ENCODE measurements at places on chromosomes 11 and 22. TPM values are rescaled to one million over a fixed set of nuclear protein-coding genes. Genes with fewer than 3 reads are reported as not detected.
A peak's percentile ranks its signal among the peaks of the same experiment; 100 is the strongest.

SAMM50 gene
- 67.9 TPM for total RNA-seq

OVCH2 gene
- total RNA-seq, result not detected

UBE2L3 gene
- total RNA-seq, result 52.2 TPM

NLRP10 gene
- not detected for total RNA-seq

PTGDR2 gene
- total RNA-seq, result 0.13 TPM

ANGPTL5 gene
- not detected for total RNA-seq

PDGFD gene
- total RNA-seq, result 0.08 TPM

DNA sequence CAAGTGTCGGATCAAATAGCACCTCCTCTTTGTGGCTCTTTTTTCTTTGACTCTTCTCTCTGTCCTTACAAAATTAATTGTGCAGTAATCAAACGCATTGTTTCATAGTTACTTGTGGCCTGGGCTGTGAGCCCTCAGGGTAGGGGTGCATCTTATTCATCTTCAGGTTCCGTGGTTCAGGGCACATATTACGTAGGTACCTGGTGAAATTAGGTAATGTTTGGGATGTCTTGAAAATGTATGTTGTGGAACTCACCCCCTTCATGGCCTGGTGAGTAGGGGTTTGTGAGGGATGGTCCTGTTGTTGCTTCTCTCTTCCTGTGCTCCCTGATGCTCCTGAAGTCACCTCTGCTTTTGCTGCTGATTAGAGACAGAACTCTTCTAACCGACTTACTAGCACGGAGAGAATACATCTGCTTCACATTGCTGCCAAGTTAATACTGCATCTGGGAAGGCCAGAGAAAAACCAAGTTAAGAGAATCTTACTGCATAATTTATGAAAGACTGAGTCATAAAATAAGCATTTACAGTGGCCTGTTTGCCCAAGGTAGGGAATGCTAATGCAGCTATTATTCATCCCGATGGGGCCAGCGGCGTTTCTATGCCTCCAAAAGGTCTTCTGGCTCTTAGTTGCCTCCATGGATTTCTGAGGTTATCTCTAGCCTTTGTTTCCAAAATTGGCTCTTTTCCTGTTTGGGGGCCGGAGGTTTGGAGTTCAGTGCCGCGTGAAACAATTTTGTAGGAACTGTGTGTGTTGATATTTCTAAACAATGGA is 66.9 kb downstream of the TBC1D22A start:
- H3K4me1 ChIP-seq, result no peaks in the 10 kb centered on the region
- no peak overlapping the region for H3K27ac ChIP-seq
- DNase-seq, result no peak
- no peaks in the 10 kb centered on the region for H3K27me3 ChIP-seq
- peaks cover 19% of the 10 kb centered on the region for H3K36me3 ChIP-seq
- no peak overlapping the region for H3K4me3 ChIP-seq

DNA sequence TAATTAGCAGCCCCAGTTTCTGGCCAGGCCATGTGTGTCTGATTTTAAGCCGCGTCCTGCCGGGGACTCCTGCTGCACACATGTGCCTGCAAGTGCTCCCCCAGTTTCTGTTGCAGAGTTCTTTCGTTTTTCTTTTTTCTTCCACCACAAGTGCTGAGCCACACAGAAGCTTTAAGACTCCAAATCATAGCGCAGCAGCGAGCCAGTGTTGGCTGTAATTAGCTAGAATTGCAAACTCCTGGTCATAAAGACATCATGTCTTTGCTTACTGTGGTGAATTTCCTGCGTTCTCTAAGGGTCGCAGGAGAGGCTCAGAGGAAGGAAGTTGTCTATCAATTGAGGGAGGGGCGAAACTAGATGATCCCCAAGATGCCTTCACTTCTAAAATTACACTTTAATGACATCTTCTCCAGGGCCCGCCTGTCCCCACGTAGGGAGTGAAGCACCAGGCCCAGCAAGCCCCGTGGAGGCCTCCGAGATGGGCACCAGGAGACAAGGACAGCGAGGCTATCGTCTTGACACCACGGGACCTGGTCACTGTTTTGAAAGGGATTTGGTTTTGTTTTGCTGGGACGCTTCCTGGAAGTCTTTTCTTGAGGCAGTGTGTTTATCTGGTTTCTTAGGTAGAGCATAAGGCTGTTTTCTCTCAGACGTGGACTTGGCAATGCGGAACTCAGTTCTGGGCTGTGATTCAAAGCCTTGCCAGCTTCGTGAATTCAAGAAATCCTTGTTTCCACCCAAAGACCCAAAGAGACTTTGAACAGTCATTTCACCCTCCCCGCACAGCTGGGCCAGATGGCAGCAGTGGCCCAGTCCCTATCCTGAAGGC is 71.8 kb downstream of the UBASH3B start:
- 0 out of 2 replicates have a peak overlapping the region, but pooled peaks have one; percentile 15 for H3K27ac ChIP-seq
- no peaks in the 10 kb centered on the region for H3K27me3 ChIP-seq
- H3K36me3 ChIP-seq, result no peaks in the 10 kb centered on the region
- DNase-seq, result no peak

- H3K27me3 ChIP-seq, result no peaks in the 10 kb centered on the region
- no peak overlapping the region for H3K27ac ChIP-seq
- H3K4me1 ChIP-seq, result no peaks in the 10 kb centered on the region
- no peak overlapping the region for H3K4me3 ChIP-seq
These were observed 8.2 kb downstream of the C11orf21 start for GRCh38 chr11:2293531-2293971.

GRCh38 chr11:96006037-96006436 is 82.1 kb upstream of the MTMR2 start:
- no peak for DNase-seq
- peaks cover under 1% of the 10 kb centered on the region for H3K4me1 ChIP-seq
- H3K27ac ChIP-seq, result no peak overlapping the region
- H3K36me3 ChIP-seq, result no peaks in the 10 kb centered on the region

- H3K4me3 ChIP-seq, result no peak overlapping the region
- H3K36me3 ChIP-seq, result no peaks in the 10 kb centered on the region
- DNase-seq, result no peak
- no peak overlapping the region for H3K27ac ChIP-seq
These were observed 1040.0 kb downstream of the NTM start for GRCh38 chr11:132410383-132410782.

GRCh38 chr11:65303555-65303954 is 11.1 kb upstream of the CDC42EP2 start:
- peaks cover 5% of the 10 kb centered on the region for H3K36me3 ChIP-seq
- H3K4me1 ChIP-seq, result 0 out of 2 replicates have a peak, but pooled peaks cover 2% of the 10 kb centered on the region
- no peak overlapping the region for H3K27ac ChIP-seq
- DNase-seq, result no peak
- H3K4me3 ChIP-seq, result no peak overlapping the region

DNA sequence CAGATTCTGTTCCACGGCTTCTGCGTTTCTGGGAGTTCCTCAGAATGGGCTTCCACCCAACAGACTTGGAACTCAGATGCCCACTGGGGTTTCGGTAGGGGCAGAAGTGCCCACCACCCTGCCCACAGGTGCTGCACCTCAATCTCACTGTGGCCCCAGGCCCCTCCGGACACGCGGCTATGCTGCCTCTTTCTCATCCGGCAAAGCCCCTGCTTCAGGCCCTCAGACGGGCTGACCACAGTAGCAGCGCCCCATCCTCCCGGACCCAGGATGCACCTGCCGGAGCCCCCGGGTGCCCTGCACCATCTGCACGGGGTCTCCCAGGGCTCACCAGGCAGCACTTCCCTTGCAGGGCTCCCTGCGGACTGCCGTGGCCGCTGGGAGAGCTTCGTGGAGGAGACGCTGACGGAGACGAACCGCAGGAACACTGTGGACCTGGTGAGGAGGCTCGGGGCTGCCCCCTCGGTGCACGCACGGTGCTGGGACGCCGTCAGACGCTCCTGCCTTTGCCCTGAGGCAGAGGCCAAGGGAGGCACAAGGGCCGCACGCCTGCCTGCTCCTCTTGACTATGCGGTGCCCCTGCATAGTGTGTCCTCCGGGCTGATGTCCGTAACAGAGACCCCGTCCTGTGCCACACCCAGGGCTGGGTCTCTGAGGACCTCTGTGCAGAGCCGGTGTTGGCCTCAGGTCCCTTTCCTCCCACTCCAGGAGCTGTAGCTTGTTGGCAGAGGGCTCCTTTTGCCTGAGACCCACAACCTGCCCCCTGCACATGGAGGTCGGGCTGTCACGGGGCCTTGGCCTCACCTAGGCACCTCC is 38.6 kb downstream of the SBF1 start:
- no peak for DNase-seq
- H3K27me3 ChIP-seq, result no peaks in the 10 kb centered on the region
- no peak overlapping the region for H3K4me3 ChIP-seq
- no peak overlapping the region for H3K27ac ChIP-seq

DNA sequence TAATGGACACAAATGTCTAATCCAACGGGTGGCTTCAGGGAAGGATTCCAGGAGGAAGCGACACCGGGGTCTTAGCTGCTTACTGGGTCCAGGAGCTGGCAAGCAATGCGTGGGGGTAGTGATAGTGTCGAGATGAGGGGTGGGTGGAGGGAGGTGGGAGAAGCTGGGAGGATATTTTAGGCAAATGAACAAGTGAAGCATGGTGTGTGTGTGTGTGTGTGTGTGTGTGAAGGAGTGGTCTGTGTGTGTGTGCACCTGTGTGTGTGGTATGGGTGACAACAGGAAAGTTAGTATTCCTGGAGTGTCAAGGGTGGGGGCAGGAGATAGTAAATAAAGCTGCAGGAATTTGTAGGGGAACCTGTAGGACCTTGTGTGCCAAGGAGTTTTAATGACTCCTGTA is 126.9 kb upstream of the ZBED5 start:
- no peaks in the 10 kb centered on the region for H3K27me3 ChIP-seq
- no peaks in the 10 kb centered on the region for H3K4me1 ChIP-seq
- H3K36me3 ChIP-seq, result no peaks in the 10 kb centered on the region
- DNase-seq, result no peak

DNA sequence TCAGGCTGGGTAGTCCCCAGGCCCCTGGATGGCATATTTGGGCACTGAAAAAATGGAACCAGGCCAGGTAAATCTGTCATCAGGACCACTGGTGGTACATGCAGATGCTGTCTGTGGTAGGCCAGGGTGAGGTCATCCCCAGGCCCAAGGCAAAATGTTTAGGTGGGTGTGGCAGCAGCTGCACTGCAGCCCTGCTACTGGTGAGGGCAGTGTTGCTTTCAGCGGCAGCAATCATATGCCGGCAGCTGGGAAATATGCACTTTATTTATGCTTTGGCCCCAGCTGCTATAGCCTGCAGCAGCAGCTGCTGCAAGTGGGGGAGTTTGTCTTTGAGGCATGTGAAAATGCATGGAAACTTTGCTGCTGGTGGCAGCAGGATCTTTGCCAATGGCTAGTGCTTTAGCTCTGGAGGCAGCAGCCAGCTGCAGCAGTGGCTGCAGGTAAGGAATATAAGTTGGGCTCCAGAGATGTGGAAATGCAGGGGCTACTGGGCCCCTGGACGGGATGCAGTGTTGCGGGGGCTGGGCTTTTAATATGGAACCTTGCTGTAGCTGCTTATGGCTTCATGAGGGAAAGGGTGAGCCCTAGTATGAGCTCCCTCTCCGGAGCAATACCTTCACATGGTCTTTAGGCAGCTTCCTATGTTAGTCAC is 365.7 kb upstream of the CADM1 start:
- no peak overlapping the region for H3K4me3 ChIP-seq
- DNase-seq, result peak; percentile 51
- no peaks in the 10 kb centered on the region for H3K27me3 ChIP-seq

DNA sequence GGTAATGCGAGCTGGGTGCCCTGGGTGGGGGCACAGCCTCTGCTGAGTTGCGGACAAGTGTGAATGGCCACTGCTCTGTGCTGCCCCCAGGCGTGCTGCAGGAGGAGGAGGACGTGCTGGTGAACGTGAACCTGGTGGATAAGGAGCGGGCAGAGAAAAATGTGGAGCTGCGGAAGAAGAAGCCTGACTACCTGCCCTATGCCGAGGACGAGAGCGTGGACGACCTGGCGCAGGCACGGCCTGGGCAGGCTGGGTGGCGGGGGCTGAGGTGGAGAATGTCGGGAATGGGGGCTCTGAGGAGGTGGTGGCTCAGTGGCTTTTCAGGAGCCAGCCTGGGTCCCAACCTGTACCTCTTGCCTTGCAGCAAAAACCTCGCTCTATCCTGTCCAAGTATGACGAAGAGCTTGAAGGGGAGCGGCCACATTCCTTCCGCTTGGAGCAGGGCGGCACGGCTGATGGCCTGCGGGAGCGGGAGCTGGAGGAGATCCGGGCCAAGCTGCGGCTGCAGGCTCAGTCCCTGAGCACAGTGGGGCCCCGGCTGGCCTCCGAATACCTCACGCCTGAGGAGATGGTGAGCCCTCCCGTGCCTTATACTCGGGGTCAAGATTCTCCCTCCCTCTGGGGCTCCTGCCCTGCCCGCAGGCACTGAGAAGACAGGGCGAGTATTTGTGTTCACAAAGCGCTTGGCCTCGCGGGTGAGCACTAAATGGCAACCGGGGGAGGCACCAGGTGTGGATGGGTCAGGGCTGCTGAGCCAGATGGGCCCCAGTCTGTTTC is 4.6 kb downstream of the SART1 start:
- peaks cover 32% of the 10 kb centered on the region for H3K36me3 ChIP-seq
- DNase-seq, result no peak
- no peak overlapping the region for H3K27ac ChIP-seq

DNA sequence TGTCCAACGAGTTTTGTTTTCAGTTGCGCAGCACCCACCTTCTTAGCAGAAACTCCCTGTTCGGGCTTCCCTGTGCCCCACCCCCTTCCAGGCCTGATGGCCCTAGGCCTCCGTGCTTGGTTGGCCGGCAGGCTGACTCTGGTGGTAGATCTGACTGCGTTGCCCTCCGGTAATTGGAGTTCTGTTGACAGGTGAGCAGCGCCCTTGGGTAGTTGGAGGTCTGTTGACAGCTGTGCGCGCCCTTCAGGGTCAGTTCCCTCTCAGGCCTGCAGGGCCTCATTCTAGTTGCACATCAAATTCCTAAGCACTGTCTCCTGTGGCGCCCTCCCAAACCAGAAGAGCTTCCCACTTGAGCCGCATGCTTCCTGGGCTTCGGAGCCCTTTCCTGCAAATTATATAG is 776 bp downstream of the DGCR6 start:
- no peak overlapping the region for H3K4me3 ChIP-seq
- no peaks in the 10 kb centered on the region for H3K36me3 ChIP-seq
- no peaks in the 10 kb centered on the region for H3K27me3 ChIP-seq
- no peak for DNase-seq

- DNase-seq, result no peak
- no peak overlapping the region for H3K4me3 ChIP-seq
- peaks cover 4% of the 10 kb centered on the region for H3K4me1 ChIP-seq
- no peak overlapping the region for H3K27ac ChIP-seq
- no peaks in the 10 kb centered on the region for H3K27me3 ChIP-seq
- no peaks in the 10 kb centered on the region for H3K36me3 ChIP-seq
These were observed 36.9 kb upstream of the BIRC3 start for GRCh38 chr11:102280245-102280833.

GRCh38 chr11:104968355-104968855 is at the start of gene CASP4:
TSS of gene CASP4 (minus strand) at chr11:104968574. CDS start at chr11:104968525, 49 bp downstream.
- H3K4me1 ChIP-seq, result peaks cover 4% of the 10 kb centered on the region
- H3K4me3 ChIP-seq, result peak within 1 kb of the TSS; percentile 67
- H3K27me3 ChIP-seq, result no peaks in the 10 kb centered on the region
- H3K27ac ChIP-seq, result peak within 1 kb of the TSS; percentile 84
- peak; percentile 32 for DNase-seq

- no peaks in the 10 kb centered on the region for H3K36me3 ChIP-seq
- no peak for DNase-seq
- no peak overlapping the region for H3K27ac ChIP-seq
These were observed 12.4 kb downstream of the NRXN2 start for GRCh38 chr11:64710418-64711137.

Measured in GM12878 (cell line).